ENCODE measurements at places on chromosomes 7 and 10. TPM values are rescaled to one million over a fixed set of nuclear protein-coding genes. Genes with fewer than 3 reads are reported as not detected.

- H3K27ac ChIP-seq: no peak overlapping the region
- H3K4me1 ChIP-seq: peaks cover 40% of the 10 kb centered on the region
- H3K36me3 ChIP-seq: no peaks in the 10 kb centered on the region
- no peaks in the 10 kb centered on the region for H3K27me3 ChIP-seq
Measured at GRCh38 chr7:24227068-24227467, 56.9 kb upstream of the NPY start.

- H3K4me1 ChIP-seq: no peaks in the 10 kb centered on the region
- no peak overlapping the region for H3K27ac ChIP-seq
- DNase-seq: peak; percentile 69
Measured at GRCh38 chr7:93055543-93056107, 62.2 kb downstream of the SAMD9 start.

- no peaks in the 10 kb centered on the region for H3K36me3 ChIP-seq
- H3K27me3 ChIP-seq: no peaks in the 10 kb centered on the region
- H3K27ac ChIP-seq: no peak overlapping the region
- H3K4me1 ChIP-seq: no peaks in the 10 kb centered on the region
- peak; percentile 4 for DNase-seq
- no peak overlapping the region for H3K4me3 ChIP-seq
Measured at GRCh38 chr7:50216626-50217025, 87.9 kb upstream of the IKZF1 start.

DNA sequence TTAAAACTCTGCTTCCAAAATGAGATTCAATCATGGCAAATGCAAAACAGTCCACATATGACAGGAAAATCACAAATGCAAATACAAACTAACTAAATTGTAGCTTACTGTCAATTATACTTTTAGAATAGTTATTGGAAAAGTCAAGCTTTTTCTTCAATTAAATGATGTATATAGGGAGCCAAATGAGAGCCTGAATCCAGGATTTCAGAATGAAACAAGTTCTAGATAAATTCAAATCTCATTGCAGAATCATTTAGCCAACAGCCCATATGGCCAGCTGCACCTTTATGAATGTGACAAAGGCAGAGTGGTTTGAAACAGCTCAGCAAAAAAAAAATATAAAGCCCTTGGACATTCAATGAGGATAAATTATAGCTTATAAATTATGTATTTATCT lies 82.2 kb upstream of the SCIN start:
- no peaks in the 10 kb centered on the region for H3K27me3 ChIP-seq
- H3K36me3 ChIP-seq: no peaks in the 10 kb centered on the region
- DNase-seq: no peak
- H3K27ac ChIP-seq: no peak overlapping the region

The ACTL6B gene
- 0.67 TPM for polyA plus RNA-seq

DNA sequence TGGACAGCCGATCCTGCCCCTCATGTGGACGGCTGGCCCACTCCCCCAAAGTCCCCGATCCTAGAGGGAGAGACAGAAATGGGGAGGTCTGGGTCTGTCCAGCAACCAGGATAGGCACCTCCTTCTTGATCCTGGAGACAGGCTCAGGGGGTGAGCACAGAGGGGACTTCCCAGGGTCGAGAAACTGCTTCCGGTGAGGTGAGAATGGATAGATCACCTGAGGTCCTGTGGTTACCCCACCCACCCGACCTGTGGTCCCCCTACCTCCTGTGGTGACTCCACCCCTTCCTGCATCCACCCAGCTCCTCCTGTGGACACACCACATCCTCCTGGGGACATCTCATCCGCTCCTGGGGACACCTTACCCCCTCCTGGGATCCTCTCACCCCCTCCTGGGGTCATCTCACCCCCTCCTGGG lies 27.4 kb upstream of the RASGEF1A start:
- no peaks in the 10 kb centered on the region for H3K36me3 ChIP-seq

The LIPN gene
- polyA plus RNA-seq: not detected

DNA sequence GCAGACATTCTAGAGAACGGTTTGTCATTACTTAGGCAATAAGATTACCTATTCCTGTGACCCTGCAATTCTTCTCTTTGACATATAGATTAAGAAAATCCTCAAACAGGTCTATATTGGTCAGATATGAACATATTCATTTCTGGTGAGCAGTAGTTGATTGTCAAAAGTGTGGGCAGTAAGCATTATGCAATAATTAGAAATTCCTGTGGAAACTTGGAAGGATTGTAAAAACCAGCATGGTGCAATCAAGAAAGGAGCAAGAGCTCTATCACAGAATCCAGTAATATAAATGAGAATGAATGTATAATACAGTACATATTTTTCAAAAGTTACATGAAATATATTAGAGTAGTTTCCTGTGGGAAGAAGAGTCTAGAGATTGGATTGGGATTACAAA lies 406.5 kb downstream of the SUGCT start:
- H3K4me3 ChIP-seq: no peak overlapping the region
- no peaks in the 10 kb centered on the region for H3K27me3 ChIP-seq
- DNase-seq: no peak
- H3K27ac ChIP-seq: 0 out of 2 replicates have a peak overlapping the region, but pooled peaks have one; percentile 62
- H3K36me3 ChIP-seq: peaks cover 5% of the 10 kb centered on the region

DNA sequence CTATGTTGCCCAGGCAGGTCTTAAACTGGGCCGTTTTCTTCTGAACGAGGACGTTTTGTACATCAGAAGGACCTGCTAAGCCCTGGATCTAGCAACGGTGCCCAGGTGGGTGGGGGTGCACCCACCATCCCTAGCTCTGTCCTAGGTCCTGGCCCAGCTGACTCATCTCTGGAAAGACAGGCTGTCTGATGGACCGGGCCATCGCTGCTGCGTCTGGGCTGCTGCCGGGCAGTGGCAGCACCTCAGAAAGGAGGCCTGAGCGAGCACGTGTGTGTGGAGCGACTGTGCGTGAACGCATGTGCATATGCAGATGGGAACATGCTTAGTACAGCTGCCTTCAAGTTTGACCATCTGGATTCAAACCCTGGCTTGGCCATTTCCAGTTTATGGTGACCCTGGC lies 7.3 kb upstream of the ELFN1 start:
- H3K27ac ChIP-seq: no peak overlapping the region
- peak; percentile 26 for DNase-seq
- no peak overlapping the region for H3K4me3 ChIP-seq
- peaks cover 54% of the 10 kb centered on the region for H3K27me3 ChIP-seq

DNA sequence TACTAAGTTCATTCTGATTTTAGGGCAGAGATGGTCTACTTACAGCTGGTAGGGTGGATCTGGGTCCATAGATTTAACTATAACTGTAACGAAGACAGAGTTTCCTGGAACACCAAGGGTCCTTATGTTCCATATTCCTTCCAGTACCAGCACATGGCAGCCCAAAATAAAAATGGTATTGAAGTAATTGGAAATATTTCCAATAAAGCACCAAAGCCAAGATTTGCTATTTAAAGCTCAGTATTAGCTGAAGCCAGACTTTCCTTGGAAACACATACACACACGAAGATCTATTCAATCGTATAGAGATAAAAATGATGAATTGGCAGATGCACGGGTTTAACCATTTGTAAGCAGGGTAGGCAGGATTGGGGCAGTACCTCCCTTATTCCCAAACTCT lies 289.1 kb upstream of the SORCS1 start:
- no peak overlapping the region for H3K27ac ChIP-seq
- no peaks in the 10 kb centered on the region for H3K4me1 ChIP-seq
- no peaks in the 10 kb centered on the region for H3K27me3 ChIP-seq
- no peak for DNase-seq
- no peak overlapping the region for H3K4me3 ChIP-seq

DNA sequence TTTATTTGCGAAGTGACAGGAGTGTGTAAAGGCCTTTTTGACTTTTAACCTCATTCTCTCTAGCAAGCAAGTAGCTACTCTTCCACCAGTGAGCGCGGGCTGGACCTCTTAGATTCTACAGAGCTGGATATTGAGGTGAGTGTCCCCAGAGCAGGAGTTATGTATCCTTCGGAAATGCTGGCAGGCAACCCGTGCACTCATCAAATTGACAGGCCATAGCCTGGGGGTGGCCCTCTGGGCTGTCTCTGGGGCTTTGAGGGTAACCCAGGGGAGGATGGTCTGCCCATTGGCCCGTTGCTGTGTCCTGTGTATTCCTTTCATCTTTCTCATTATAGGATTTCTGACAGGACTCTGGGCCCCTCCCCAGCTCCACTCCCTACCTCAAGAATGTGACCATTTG lies 6.1 kb upstream of the PVRIG start:
- H3K36me3 ChIP-seq: no peaks in the 10 kb centered on the region
- H3K4me3 ChIP-seq: no peak overlapping the region
- no peak for DNase-seq
- H3K27ac ChIP-seq: no peak overlapping the region
- no peaks in the 10 kb centered on the region for H3K4me1 ChIP-seq
- no peaks in the 10 kb centered on the region for H3K27me3 ChIP-seq

DNA sequence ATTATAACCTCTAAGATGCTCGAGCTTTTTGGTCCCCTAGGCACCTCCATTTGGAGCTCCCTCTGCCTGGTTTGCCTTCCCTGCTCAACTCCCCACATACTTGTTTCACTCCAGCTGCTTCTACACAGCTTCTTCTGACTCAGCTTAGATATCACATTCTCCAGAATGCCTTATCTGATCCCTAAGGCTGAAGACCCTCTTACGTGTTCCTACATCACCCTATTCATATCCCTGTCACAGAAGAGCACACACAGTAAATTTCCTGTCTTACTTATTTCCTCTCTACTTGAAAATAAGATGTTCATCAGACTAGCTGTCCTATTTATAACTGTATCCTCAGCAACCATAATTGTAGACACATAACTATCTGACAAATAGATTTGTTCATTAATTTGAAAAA lies 61.3 kb upstream of the RNF148 start:
- no peak for DNase-seq
- no peaks in the 10 kb centered on the region for H3K27me3 ChIP-seq
- no peak overlapping the region for H3K27ac ChIP-seq
- no peak overlapping the region for H3K4me3 ChIP-seq
- H3K4me1 ChIP-seq: no peaks in the 10 kb centered on the region

DNA sequence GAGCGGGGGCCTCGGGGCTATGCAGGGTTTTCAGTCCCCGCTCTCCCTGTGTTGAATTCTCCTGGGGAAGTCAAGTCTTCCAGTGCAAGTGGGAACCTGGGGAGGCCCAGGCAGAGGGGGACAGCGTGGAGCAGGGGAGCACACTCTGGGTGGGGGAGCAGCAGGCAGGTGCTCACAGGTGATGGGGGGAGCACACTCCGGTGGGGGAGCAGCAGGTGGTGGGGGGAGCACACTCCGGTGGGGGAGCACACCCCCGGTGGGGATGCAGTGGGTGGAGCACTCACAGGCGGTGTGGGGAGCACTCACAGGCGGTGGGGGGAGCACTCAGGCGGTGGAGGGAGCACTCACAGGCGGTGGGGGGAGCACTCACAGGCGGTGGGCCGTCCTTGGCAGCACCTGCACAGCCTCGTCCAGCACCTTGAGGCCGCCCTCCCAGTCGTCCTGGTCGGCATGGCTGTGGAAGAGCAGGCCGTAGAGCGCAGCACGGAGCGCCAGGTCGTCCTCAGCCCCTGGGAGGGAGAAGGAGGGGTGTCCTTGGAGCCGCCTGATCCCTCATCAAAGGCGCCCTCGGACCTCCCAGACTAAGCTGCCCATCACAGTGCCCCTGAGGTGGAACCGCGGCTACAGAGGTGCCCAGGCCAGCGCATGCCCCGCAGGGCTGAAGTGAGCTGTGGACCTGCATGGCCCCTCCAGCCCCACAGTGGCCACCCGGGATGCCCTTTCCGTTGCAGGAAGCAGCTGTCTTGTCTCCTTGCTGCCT lies 56.7 kb downstream of the CFAP46 start:
- H3K4me1 ChIP-seq: no peaks in the 10 kb centered on the region
- no peak for DNase-seq
- H3K27me3 ChIP-seq: no peaks in the 10 kb centered on the region
- H3K4me3 ChIP-seq: no peak overlapping the region

The CALY gene
- polyA plus RNA-seq: 3.3 TPM

The OR6B1 gene
- not detected for polyA plus RNA-seq

The MSMB gene
- polyA plus RNA-seq: not detected

GRCh38 chr7:28458732-28459131 lies 46.4 kb downstream of the CREB5 start:
- no peak overlapping the region for H3K4me3 ChIP-seq
- H3K4me1 ChIP-seq: no peaks in the 10 kb centered on the region
- DNase-seq: no peak

The TMEM236 gene
- polyA plus RNA-seq: not detected

GRCh38 chr10:8778713-8779112 lies 724.2 kb downstream of the GATA3 start:
- no peaks in the 10 kb centered on the region for H3K36me3 ChIP-seq
- H3K4me1 ChIP-seq: no peaks in the 10 kb centered on the region
- H3K27ac ChIP-seq: no peak overlapping the region
- no peaks in the 10 kb centered on the region for H3K27me3 ChIP-seq
- no peak for DNase-seq

- no peak overlapping the region for H3K4me3 ChIP-seq
- DNase-seq: peak; percentile 36
- H3K27me3 ChIP-seq: no peaks in the 10 kb centered on the region
- peak overlapping the region; percentile 100 for H3K27ac ChIP-seq
- peaks cover 13% of the 10 kb centered on the region for H3K36me3 ChIP-seq
Measured at GRCh38 chr7:110421490-110422241, 669.3 kb upstream of the LRRN3 start.

The ABCC2 gene
- polyA plus RNA-seq: 0.48 TPM

DNA sequence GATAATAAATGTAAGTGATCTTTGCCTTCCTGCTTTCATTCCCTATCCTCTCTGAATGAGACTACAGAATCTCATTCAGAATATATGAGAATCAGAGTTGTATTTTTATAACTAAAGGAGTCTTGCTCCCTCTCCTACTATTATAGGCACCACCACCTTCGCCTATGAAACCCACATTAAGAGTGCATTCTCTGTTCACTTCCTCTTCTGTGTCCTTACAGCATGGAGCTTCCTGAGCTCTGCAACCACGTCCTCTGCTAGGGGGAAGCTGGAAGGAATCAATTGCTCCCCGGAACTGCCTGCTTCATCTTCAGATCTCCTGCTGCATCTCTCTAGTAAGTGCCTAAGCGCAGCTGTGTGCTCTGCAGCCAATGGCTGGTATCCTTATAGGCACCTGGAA lies 820.7 kb downstream of the GRID1 start:
- H3K27me3 ChIP-seq: no peaks in the 10 kb centered on the region
- no peak for DNase-seq
- no peak overlapping the region for H3K4me3 ChIP-seq
- H3K36me3 ChIP-seq: no peaks in the 10 kb centered on the region

GRCh38 chr7:150374026-150374425 lies 5.1 kb upstream of the ZNF775 start:
- H3K27me3 ChIP-seq: no peaks in the 10 kb centered on the region
- H3K27ac ChIP-seq: no peak overlapping the region
- H3K4me1 ChIP-seq: peaks cover 9% of the 10 kb centered on the region
- H3K4me3 ChIP-seq: no peak overlapping the region
- H3K36me3 ChIP-seq: peaks cover 49% of the 10 kb centered on the region
- no peak for DNase-seq

DNA sequence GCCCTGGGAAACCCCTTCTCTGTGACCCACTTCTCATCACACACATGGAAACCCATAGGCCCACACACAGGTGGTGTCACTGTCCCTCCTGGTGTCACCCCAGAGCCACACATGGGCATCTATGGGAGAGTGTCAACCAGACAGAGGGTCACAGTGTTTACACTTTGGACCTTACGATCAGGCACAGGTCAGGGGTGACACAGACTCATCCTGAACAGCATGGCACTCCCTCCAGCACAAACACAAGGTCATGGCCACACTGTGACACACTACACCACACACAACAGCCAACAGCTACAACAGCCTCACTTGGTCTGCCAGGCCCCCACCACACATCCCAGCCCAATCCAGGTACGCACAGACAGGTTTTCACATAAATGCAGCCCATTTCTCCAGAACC lies 6.2 kb downstream of the TLX1 start:
- no peak overlapping the region for H3K4me3 ChIP-seq
- no peak overlapping the region for H3K27ac ChIP-seq
- peaks cover 30% of the 10 kb centered on the region for H3K27me3 ChIP-seq
- H3K36me3 ChIP-seq: no peaks in the 10 kb centered on the region

Measured in SK-N-SH (cell line).